NCI-H2081 treated with DMSO at 0.1 percent for 48 hours (cell line): ENCODE measurements at places on chromosomes 5 and 9.

GRCh38 chr9:136051837-136052471 lies 43.1 kb downstream of the NACC2 start:
- DNase-seq, result peak; percentile 68

DNA sequence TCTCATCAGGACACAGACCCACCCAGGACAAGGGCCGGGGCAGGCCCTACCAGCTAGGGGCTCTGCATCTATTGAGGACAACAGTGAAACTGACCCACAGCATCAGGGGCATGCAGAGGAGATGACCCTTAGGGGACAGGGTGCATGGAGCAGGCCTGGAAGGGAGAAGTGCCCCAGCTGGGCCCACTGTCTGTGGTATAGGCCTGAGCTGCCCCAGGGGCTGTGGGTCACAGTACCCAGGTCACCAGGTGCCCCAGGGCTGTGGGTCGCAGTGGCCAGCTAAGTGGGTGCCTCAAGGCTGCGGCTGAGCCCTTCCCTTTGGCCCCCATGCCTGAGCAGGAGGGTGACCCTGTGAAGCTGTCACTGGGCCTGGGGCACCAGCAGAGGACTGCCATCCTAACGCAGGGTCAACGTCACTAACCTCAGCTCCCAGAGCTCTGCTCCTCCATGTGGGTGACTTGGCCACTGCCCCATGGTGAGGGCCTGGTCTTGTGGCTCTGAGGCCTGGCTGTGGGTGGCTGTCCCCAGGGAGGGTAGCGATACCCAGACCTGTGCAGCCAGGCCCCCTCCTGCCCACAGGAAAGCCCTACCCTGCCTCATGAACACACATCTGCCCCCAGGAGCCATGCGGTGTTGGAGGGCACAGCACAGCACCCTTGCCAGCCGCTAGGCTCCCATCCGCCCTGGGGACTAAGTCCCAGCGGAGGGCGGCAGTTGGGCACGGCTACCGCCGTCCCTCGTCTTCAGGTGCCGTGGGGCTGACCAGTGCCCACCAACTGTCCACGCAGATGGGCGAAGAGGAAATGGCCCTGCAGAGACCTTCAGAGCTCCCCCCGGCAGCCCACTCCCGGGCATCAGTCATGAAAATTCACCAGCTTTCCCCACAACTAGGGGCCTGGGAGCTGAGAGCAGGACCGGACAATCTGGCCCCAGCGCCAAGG lies 4.9 kb downstream of the EDF1 start:
- DNase-seq, result no peak

GRCh38 chr9:8168916-8169438 lies 369.4 kb upstream of the DMAC1 start:
- DNase-seq, result no peak

DNA sequence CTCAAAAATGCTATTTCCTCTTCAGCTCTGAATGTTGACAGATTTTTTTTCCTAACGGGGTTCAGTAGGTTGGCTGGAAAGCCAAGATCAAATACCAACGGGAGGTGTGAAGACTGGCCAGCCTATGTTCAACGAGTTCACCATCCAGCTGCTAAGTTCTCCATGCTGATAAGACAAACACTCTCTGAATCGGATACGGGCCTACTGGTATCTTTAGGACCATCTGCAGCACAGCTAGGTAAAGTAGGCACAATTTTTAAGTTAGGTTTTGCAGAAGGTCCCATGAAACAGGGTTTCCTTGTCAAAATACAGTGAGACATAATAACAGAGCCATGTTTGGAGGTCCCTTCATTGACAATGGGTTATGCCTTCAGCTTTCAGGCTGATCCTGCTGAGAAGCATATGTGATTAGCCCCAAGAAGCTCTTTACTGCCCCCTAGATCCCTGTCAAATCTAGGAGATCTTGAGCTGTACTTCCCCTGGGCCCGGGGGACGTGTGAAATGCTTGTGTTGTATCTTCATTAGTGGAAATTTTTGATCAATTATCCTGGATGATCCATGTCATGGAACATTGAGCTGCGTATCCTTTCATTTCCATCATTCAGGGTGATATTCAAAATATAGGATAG lies 60.6 kb downstream of the PGM5 start:
- DNase-seq, result no peak

DNA sequence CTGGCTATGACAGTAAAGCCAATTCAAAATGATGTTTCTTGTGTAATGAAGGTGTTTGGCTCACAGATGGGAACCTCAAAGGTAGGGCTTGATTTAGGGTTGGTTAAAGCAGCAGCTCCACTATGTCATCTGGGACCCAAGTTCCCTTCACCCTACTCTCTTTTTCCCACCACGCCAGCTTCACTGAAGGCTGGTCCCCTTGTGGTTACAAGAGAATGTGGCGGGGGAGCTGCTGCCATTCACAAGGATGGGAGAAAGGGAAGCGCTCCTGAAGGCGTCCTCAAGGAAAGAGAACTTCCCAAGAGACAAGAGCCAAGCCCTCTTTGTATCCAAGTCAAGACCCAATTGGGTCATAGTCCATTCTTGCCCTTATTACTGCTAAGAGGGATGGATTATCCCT lies 72.7 kb downstream of the NTRK2 start:
- no peak for DNase-seq

DNA sequence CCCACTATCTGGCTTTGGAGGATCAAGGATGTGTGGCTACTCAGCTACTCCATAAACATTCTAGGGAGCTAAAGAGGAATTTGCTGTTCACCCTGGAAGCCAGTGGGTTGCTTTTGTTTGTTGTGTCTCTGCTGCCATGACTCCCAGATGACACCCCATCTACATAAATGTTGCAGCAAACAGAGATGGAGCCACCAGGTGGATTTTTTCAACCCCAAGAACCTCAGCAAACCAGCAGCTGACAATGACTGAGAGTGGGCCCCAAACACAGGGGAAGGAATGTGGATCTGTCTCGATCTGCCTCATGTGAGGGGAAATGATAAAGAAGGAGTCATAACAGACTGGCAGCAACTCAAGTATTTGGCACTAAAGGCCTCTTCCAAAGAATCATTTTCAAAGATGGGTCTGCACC lies 132.7 kb upstream of the TNC start:
- no peak for DNase-seq

DNA sequence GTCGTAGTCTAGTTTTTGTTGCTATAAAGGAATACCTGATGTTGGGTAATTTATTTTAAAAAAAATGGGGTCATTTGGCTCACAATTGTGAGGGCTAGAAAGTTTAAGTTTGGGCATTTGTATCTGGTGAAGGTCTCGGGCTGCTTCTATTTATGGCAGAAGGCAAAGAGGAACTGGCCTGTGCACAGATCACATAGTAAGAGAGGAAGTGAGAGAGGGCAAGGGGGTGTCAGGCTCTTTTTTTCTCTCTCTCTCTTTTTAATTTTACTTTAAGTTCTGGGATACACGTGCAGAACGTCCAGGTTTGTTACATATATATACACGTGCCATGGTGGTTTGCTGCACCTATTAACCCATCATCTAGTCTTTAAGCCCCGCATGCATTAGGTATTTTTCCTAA lies 453.3 kb downstream of the DIRAS2 start:
- DNase-seq, result no peak

GRCh38 chr9:21862871-21863270 lies 60.4 kb downstream of the MTAP start:
- no peak for DNase-seq

DNA sequence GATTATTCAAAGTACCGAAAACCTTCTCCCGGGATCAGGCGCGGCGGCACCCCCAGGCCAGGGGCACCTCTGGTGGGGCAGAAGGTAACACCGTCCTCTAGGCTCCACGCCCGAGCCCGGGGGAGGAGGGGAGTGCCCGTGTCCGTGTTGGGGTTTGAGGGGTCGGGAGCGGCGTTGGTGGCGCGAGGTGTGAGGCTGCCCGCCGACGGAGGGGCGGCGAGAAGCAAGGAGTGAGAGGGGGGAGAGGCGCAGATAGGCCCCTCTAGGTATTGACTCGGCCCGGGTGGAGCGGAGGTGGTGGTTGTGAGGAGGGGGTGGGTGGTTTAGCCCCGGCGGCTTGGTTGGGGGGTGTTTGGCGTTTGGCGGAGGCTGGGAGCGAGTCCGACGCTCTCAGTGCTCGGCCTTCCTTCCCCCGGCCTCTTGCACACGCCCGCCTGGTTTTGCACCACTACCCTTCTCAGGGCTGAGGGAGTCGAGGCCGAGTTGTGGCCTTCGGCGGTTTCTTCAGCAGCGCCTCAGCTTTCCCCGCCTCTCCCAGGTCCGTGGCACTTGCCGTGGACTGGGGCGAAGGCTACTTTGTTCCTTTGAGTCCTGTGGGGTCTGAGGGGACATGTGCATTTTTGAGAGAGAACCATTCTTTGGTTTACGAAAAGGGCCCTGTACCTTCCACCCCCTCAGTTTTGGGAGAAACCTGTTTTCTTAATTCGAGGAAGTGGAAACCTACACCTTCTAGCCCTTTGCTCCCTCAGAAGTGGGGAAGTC lies 450 bp downstream of the GPBP1 start:
- DNase-seq, result no peak

DNA sequence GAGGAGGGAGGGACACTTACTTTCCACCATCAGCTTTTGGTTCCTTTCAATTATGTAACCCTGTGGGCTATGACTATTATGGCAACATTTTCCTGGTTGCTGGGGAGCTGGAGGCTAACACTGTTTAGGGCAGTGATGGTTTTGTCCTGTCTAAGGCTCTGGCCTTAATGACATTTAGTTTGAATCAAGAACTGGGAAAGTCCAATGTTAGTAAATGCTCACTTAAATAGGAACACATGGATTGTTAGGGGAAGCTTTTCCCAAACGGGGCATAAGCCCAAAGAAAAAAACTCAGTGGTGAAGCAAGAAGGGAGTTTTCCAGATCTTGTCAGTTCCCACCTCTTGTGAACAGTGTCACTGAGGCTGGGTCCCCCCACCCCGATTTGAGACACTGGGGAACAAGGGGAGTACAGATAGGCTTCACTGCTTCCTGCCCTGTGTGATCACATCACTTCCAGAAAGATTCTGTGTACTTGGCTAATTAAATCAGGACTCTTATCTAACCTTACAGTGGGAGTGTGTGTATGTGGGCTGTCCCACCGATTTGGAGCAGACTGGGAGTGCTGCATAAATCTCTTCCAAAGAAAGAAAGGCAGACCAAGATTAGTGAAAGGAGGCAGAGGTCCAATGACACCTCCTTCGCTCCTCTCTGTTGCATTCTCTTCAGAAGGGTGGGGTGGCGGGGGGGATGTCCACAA lies 206.4 kb downstream of the PTTG1 start:
- DNase-seq, result no peak

DNA sequence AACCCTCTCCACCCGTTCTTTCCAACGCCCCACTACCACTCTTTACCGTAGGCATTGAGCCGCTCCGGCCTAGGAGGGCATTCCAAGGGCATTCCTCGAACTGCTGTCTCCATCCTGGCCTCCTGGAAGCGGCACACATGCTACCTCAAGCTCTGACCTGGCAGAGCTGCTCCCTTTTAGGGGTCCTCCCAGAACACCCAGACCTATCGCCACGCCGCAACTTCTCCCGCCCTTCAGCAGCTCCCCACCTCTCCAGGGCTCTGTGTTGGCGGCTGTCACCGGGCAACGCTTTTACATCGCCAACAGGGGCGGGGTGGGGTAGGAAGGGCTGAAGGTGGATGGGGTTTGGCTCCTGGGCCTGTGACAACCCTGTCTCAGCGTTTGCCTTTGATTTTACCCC lies 4.6 kb upstream of the MYORG start:
- no peak for DNase-seq

DNA sequence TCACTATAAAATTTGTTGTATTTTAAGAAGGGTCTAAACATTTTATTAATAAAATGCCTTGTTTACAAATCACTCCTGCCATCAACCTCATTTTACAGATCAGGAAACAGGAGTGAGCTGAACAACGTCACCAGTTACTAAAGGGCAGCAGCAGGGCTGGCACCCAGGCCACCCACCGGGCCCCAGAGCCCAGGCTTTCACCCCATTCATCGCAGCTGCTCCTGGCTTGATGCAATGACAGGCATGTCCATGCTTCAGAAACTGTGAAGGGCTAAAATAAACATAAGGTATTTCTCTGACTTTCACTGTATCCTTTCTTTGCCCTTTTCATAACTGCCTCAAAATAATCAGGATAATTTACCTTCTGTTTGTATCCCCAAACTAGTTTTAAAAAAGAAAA lies 18.1 kb downstream of the MED27 start:
- no peak for DNase-seq

DNA sequence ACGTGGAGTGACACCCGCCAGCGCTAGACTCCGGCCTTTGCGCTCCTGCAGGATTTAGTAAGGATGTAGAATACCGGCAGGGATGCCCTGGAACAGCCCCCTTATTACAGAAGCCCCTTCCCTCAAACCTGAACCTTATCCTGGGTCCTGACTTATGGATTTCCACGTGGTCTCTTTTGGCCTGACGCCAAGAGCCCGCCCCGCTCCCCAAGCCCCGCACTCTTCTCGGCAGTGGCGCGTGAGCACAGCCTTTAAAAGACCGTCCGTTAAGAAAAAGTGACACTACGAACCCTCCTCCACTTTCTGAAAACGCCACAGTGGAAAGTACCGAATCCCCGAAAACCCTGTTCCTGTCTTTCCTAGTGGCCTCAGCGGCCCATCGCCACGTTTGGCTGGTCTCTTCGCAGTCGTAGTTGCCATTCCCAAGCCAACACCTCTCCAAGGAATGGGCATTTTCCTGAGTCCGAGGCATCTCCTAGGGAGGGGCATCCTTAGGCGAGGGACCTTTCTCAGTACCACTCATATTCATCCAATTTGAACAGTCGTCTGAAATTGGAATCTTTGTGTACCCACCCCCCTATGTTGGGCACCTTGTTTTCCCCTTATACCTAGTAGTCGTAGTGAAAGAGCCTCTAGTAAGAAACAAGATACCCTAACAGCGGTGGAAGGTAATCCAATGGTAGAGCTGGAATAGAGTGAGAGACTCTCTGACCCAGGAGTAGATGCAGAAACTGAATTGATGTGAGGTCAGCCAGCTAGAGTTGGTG lies 732 bp upstream of the MCIDAS start:
- no peak for DNase-seq

- no peak for DNase-seq
These were observed 12.6 kb downstream of the LMX1B start for GRCh38 chr9:126626127-126626925.

GRCh38 chr5:141223112-141223783 lies at the start of gene PCDHB14:
Gene PCDHB14, plus strand, starts transcription at chr5:141223343. Its CDS starts 163 bp downstream, at chr5:141223506.
- DNase-seq, result no peak

DNA sequence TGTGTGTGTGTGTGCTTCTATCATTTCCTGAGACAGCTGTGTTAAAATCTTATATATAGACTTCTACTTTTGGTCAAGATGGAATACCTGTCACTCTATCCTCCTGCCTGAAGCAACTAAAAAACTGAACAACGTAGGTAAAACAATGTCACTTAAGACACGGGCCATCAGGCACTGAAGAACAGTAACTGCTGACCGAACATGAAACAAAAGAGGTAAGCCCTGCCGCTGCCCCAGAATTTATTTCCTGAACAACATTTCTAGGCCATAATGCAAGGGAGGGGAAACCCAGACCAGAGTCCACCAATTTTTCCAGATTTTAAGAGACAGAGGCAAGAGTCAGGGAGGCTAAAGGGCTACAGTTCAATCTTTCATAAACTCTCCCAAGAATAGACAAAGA lies 156.0 kb downstream of the CDC42SE2 start:
- DNase-seq, result no peak

- DNase-seq, result no peak
These were observed 2.9 kb upstream of the CCDC192 start for GRCh38 chr5:127700237-127700766.

- DNase-seq, result peak; percentile 8
These were observed 134.9 kb upstream of the ADCY2 start for GRCh38 chr5:7261049-7261448.

- no peak for DNase-seq
These were observed 11.7 kb upstream of the DOLPP1 start for GRCh38 chr9:129068990-129069861.
